ENCODE measurements at places on chromosomes 12 and 14. TPM values are rescaled to one million over a fixed set of nuclear protein-coding genes. Genes with fewer than 3 reads are reported as not detected.

SCNN1A gene
- total RNA-seq = 136 TPM

ADAM21 gene
- 0.37 TPM for total RNA-seq

BICDL1 gene
- 20.7 TPM for total RNA-seq

CLSTN3 gene
- total RNA-seq = 40.2 TPM

FAIM2 gene
- total RNA-seq = not detected

DNA sequence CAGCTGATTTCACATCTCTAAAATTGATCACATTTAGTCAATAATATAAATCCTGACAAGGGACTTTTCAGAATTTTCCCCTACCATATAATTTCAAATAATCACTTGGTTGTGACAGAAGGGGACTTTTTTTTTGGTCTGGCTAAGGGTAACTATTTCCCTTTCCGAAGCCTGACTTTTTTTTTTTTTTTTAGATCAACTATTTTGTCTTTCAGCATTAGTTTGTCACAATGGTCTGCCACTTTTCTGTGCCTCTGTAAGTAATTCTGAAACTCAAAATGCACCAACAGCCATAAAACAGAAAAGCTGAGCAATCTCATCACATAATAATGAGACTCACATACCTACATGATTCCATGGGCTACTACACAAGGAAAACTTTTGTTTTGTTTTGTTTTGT, 266.4 kb downstream of the SSPN start:
- DNase-seq = no peak

DNA sequence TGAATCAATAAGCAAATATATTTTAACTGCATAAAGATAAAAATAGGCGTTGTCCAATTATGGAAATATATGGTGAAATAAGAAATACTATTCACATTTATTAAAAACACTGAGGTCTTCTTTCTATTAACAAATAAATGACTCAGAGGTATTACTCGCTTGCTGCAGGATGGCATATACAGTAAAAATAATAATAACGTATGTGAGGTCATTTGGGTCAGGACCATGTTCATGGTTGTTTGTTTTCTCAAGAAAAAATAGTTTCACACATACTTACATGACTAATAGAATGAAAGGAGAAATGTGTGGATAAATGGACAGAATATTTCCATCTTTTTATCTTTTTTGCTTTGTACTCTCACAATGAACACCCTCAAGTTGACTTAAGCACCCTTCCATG, 46.5 kb upstream of the RTL1 start:
- DNase-seq = no peak

- no peak for DNase-seq
Measured at GRCh38 chr12:24911271-24911791, 37.6 kb downstream of the BCAT1 start.

- no peak for DNase-seq
Measured at GRCh38 chr12:116372815-116373214, 95.3 kb upstream of the MED13L start.

GRCh38 chr12:13372386-13372785, 175.9 kb downstream of the EMP1 start:
- DNase-seq = no peak

DNA sequence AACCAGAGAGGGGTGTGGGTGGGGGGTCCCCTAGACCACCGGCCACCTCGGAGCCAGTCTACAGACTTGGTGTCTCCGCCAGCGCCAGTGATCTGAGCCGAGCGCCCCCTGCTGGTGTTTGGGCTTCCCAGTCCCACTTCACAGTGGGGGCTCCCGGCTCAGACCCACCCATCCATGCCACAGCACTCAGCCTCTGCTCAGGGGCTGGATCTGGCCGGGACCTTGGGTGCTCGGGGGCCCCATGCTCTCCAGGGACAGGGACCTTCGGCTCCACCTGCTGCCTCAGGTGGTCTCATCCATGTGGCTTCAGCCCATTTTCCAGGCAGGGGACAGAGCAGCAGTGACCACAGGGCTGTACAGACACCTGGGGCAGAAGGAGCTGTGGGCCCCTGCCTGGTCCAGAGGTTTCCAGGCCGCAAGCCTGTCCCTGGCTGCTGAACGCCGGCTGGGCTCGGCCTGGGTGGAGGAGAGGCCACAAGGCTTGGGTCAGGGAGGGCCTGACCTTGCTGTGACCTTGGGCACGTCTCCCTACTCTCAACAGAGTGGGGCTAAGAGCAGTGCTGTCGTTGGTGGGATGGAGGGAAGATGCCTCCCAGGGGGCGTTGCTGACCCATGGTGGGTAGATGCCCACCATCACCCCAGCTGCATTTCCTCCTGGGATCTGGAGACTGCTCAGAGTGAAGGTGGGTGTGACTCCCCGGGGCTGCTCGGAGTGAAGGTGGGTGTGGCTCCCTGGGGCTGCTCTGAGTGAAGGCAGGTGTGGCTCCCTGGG, 86.3 kb downstream of the KIF26A start:
- no peak for DNase-seq

DNA sequence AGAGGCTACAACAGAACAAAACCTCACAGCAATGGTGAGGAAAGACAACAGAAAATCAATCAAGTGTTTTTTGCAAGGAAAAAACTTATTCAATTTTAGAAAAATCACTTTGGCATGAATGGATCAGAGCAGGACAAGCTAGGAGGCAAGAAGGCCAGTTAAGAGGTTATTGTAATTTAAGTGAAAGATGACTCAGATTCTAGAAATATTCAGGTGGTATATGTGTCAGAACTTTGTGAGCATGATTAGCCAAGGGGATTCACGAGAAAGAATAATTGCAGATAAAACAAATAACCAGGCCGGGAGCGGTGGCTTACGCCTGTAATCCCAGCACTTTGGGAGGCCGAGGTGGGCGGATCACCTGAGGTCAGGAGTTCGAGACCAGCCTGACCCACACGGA, 12.7 kb downstream of the GCH1 start:
- DNase-seq = no peak

DNA sequence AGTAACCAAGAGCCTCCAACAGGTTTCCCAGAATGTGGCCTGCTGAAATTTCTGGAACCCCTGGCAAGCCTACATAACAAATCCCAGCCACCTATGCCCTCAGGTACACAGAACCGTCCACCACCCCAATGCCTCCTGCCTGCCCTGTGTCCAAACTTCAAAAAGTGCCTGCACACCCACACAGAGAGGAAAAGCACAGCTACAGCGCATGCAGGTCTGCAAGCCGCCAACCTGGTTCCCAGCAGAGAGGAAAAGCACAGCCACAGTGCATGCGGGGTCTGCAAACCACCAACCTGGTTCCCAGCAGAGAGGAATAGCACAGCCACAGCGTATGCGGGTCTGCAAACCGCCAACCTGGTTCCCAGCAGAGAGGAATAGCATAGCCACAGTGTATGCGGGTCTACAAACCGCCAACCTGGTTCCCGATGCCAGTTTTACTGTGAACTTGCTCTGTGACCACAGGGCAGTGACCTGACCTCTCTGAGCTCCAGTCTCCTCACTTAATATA, 113.5 kb downstream of the SCARB1 start:
- no peak for DNase-seq

DNA sequence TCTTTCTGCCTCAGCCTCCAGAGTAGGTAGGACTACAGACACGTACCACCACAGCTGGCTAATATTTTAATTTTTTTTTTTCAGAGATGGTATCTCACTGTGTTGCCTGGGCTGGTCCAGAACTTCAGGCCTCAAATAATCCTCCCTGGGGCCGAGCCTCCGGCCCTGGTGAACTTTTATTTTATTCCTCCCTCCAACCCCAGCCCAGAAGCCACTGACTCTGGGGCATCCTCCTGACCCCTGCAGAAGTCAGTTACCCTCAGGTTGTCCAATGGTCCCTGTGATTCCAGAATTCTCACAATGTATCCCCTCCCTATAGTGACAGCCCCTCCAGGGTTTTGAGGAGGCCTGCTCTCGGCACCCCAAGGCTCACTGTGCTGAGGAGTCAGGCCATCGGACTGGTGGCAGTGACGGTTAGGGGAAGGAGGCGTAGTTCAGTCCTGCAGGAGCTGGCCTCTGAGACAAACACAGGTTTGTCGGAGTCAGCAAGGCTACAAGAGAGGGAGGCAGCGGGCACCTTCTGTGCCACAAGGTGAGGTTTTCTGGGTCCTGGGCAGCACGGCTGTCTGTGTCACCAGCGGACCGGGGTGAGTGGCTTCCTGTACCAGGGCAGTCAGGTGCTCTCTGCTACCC, 19.4 kb upstream of the FIGNL2 start:
- DNase-seq = no peak

DNA sequence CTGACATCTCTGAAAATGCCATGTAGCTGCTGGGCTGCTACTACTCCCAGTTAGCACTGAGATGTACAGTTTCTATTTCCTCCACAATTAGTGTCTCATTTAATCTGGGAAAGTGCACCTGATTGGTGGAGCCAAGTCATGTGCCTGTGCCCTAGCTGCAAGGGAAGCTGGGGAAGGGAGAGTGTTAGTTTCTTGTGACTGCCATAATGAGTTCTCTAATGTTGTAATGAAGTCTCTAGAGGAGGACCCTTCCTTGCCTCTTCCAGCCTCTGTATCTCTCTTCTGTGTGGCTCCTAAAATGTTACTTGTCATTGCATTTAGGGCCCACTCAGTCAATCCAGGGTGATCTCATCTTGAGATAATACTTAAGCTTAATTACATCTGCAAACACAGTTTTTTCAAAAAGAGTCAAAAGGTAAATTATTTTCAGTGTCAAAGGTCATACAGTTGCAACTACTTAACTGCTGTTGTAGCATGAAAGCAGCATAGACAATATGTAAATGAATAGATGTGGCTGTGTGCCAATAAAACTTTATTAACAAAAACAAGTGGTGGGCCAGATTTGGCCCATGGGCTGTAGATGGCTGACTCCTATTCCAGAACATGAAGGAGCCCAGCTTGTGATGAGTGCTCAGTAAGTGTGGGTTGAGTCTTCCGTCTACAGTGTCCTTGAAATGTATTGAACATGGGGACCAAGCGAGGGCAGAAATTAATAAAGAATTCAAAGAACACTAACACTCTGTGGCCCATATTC, 137.2 kb upstream of the MAP1LC3B2 start:
- no peak for DNase-seq

- no peak for DNase-seq
Measured at GRCh38 chr12:75704208-75704607, 192.8 kb upstream of the KRR1 start.

GRCh38 chr12:50614167-50614759, 109.5 kb downstream of the DIP2B start:
- DNase-seq = peak; percentile 67

- peak; percentile 24 for DNase-seq
Measured at GRCh38 chr12:94498073-94498472, 38.4 kb upstream of the CEP83 start.

DNA sequence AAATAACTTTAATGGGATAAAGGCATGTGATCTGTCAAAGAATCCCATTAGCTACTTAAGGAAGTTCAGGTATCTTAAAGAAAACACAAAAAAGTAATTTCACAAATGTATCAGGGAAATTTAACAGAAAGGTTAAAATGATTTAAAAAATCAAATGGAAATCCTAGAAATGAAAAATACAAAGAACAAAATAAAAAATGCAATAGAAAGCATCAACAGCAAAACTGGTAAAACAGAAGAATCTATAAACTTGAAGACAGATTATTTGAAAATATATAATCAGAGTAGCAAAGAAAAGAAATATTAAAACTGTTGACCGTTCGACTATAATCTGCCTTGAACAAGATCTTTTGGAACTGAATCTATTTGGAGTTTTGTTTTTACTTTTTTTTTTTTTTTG, 279.4 kb upstream of the SYT1 start:
- no peak for DNase-seq

- no peak for DNase-seq
Measured at GRCh38 chr12:93032758-93033157, 103.7 kb upstream of the EEA1 start.

DNA sequence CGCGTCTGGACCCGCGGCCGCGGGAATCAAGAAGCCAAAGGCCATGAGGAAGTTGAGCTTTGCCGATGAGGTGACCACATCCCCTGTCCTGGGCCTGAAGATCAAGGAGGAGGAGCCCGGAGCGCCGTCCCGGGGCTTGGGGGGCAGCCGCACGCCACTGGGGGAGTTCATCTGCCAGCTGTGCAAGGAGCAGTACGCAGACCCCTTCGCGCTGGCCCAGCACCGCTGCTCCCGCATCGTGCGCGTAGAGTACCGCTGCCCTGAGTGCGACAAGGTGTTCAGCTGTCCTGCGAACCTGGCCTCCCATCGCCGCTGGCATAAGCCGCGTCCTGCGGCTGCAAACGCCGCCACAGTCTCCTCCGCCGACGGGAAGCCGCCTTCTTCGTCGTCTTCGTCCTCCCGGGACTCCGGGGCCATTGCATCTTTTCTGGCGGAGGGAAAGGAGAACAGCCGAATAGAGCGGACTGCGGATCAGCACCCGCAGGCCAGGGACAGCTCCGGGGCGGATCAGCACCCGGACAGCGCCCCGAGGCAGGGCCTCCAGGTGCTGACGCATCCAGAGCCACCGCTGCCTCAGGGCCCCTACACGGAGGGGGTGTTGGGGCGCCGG, 1.0 kb downstream of the INSM2 start:
- DNase-seq = peak; percentile 52

DNA sequence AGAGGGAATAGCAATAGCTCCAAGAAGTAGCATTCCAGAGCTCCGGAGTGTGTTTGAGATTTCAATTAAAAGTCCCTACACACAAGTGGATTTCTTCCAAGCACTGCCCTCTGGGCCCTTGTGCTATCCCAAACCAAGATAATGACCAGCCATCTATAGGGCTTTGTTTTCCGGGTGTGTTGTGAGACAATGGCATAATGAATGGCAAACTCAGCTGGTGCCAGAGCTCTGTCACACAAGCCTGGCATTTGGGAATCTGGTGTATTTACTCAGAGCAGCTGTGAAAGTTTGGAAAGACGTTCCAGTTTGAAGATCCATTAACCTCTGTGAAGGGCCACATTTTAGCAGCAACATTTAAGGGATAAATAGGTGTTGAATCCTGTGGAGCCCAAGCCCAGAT, 61.2 kb upstream of the TMTC2 start:
- no peak for DNase-seq

Measured in MCF 10A (cell line).